H1 (cell line): ENCODE measurements at places on chromosomes 16 and 17. TPM values are rescaled to one million over a fixed set of nuclear protein-coding genes. Genes with fewer than 3 reads are reported as not detected.
A peak's percentile ranks its signal among the peaks of the same experiment; 100 is the strongest.

Gene TEDC2
- total RNA-seq: 54.2 and 54.6 TPM in 2 replicates

Gene RSAD1
- 31.3 and 33.5 TPM in 2 replicates for total RNA-seq

Gene HBQ1
- 1.4 and 2.9 TPM in 2 replicates for total RNA-seq

Gene ABCC6
- total RNA-seq: 1.3 and 1.8 TPM in 2 replicates

Gene KPNB1
- 625 and 635 TPM in 2 replicates for total RNA-seq

Gene KRT39
- total RNA-seq: not detected in 2 replicates

Gene DNAI2
- total RNA-seq: 0.15 TPM in 1 of 2 replicates, not detected in the other

Gene USB1
- 65.4 and 72.9 TPM in 2 replicates for total RNA-seq

GRCh38 chr17:68533887-68534694 is 21.9 kb downstream of the PRKAR1A start:
- H3K27ac ChIP-seq: no peak overlapping the region
- no peak overlapping the region for H3K4me3 ChIP-seq
- H3K4me1 ChIP-seq: no peaks in the 10 kb centered on the region
- DNase-seq: no peak
- peaks cover 22% of the 10 kb centered on the region for H3K36me3 ChIP-seq

DNA sequence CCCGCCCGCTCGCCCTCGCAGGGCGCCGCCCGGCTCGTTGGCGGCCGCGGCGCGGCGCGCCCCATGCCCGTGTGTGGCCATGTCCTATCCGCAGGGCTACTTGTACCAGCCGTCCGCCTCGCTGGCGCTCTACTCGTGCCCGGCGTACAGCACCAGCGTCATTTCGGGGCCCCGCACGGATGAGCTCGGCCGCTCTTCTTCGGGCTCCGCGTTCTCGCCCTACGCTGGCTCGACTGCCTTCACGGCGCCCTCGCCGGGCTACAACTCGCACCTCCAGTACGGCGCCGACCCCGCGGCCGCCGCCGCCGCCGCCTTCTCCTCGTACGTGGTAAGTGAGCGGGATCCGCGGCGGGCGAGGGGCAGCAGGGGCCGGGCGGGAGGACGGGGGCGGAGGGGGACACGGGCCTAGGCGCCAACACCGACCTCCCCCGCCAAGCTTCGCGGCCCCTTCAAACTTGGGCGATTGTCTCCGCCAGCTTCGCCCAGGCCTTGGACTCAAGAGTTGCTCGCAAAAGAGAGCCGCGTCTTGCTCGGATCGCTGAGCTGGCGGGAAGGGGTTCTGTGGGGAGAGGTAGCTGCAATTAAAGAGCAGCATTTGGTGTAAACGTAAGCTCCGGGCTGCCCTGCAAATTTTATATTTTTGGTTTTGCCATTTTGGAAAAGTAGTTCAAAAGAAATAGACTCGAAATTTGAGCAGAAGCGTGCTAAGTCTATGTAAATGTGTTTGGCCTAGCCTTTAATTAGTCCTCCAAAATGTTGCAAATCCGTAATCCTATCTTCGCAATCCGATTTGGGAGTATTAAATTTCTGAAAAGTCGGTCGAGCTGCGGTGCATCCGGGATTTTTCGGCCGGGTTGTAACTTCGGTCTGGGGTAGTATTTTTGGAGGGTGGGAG is 702 bp downstream of the IRX5 start:
- H3K4me1 ChIP-seq: peaks cover 9% of the 10 kb centered on the region
- peak overlapping the region; percentile 85 for H3K4me3 ChIP-seq
- peak; percentile 75 for DNase-seq
- no peaks in the 10 kb centered on the region for H3K36me3 ChIP-seq
- H3K27me3 ChIP-seq: peaks cover 37% of the 10 kb centered on the region

GRCh38 chr17:49931416-49932137 is 37.4 kb upstream of the DLX4 start:
- no peaks in the 10 kb centered on the region for H3K27me3 ChIP-seq
- H3K4me3 ChIP-seq: no peak overlapping the region
- DNase-seq: no peak

DNA sequence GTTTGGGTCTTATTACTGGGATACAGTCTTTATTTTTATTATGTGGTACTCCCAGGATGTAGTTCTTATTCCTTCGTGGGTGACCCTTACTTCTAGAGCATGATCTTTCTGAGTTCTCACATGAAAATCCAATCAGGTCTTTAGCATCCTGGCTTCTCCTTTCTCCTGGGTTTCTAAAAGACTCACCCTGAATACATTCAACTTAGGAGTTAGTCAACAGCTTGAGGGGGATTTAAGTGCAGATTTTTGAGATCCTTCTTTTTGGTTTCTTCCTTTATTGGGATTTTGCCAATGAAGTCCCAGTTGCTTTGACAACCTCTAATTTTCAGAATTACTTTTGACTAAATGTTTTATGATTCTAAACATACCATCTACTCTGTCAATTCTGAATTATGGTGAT is 68.2 kb downstream of the SIAH1 start:
- H3K27me3 ChIP-seq: no peaks in the 10 kb centered on the region
- H3K36me3 ChIP-seq: no peaks in the 10 kb centered on the region
- H3K4me3 ChIP-seq: no peak overlapping the region
- DNase-seq: no peak
- no peak overlapping the region for H3K27ac ChIP-seq

DNA sequence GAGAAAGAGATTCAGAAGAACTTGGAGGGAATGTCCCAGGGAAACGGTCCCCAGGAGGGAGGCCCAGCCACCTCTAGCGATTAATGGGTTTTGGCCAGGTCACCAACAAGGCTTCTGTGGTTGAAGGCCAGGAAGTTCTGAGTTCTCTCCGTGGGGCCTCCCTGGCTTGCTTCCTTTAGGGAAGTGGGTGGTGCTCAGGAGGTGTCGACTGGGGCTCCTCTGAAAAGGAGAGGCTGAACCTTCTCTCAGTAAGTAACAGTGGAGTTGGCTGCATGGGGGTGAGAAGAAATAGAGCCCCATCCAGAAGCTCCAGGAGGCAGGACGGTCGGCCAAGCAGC is 77.1 kb upstream of the GSE1 start:
- H3K4me1 ChIP-seq: 0 out of 2 replicates have a peak, but pooled peaks cover 3% of the 10 kb centered on the region
- no peaks in the 10 kb centered on the region for H3K27me3 ChIP-seq
- no peak overlapping the region for H3K27ac ChIP-seq
- no peaks in the 10 kb centered on the region for H3K36me3 ChIP-seq
- no peak for DNase-seq

- H3K27ac ChIP-seq: no peak overlapping the region
- no peak overlapping the region for H3K4me3 ChIP-seq
- peaks cover 14% of the 10 kb centered on the region for H3K4me1 ChIP-seq
- H3K27me3 ChIP-seq: peaks cover 25% of the 10 kb centered on the region
- DNase-seq: no peak
- H3K36me3 ChIP-seq: peaks cover 5% of the 10 kb centered on the region; the same call in 1 of the 2 replicates
These were observed 2.8 kb downstream of the WNK4 start for GRCh38 chr17:42783062-42783790.

GRCh38 chr17:76550712-76551615 is 11.1 kb downstream of the PRCD start:
- H3K36me3 ChIP-seq: no peaks in the 10 kb centered on the region
- H3K27ac ChIP-seq: no peak overlapping the region
- DNase-seq: no peak
- no peak overlapping the region for H3K4me3 ChIP-seq
- H3K4me1 ChIP-seq: peaks cover 18% of the 10 kb centered on the region
- H3K27me3 ChIP-seq: no peaks in the 10 kb centered on the region

- peaks cover 8% of the 10 kb centered on the region; the same call in 1 of the 2 replicates for H3K4me1 ChIP-seq
- H3K36me3 ChIP-seq: peaks cover 4% of the 10 kb centered on the region
- peaks cover 8% of the 10 kb centered on the region for H3K27me3 ChIP-seq
- DNase-seq: no peak
- H3K4me3 ChIP-seq: peak overlapping the region; percentile 94
- no peak overlapping the region for H3K27ac ChIP-seq
These were observed 387 bp downstream of the MSI2 start for GRCh38 chr17:57256708-57257112.

GRCh38 chr17:78409191-78409928 is 30.9 kb downstream of the PGS1 start:
- H3K4me1 ChIP-seq: peaks cover 18% of the 10 kb centered on the region
- H3K4me3 ChIP-seq: no peak overlapping the region
- H3K36me3 ChIP-seq: peaks cover 2% of the 10 kb centered on the region; the same call in 1 of the 2 replicates
- H3K27ac ChIP-seq: no peak overlapping the region

GRCh38 chr16:23742766-23743165 is 12.1 kb upstream of the CHP2 start:
- no peaks in the 10 kb centered on the region for H3K27me3 ChIP-seq
- H3K27ac ChIP-seq: no peak overlapping the region
- no peaks in the 10 kb centered on the region for H3K36me3 ChIP-seq
- no peak for DNase-seq
- H3K4me1 ChIP-seq: no peaks in the 10 kb centered on the region

DNA sequence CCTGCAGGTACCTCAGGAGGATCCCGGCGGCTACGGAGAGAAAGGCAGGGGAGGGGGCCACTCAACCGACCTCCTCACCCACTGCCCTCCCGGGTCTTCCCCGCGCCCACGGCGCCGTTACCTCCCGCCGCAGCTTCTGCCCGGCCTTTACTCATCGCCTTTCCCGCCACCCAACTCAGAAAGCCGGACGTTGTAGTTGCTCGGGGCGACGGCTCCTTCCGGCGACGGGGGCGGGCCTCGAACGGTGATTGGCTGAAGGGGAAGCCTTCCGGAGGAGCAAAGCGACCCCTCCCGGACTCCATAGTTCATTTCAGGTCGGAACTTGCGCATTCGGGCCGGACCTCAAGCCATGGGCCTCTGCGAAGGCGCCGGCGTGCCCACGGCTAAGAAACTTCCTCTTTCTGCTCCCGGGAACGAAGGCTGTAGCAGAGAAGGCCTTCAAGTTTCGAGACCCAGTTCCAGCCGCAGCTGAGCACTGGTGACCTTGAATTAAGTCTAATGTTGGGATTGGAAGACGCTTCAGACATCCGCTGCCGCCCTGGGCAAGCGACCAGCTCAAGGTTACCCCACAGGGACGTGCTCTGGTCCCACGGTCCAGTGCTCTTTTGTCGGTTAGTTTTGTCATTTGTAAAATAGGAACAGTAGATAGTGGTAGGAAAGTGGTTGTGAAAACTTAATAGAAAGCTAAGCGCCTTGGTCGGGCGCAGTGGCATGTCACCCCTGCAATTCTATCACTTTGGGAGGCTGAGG is at the start of gene PSMC3IP:
TSS of gene PSMC3IP (minus strand) at position 198 of the 750 bp plus-strand sequence. CDS start at position 155, 43 bp downstream.
- H3K27me3 ChIP-seq: no peaks in the 10 kb centered on the region
- peak within 1 kb of the TSS; percentile 80 for H3K4me3 ChIP-seq
- H3K36me3 ChIP-seq: peaks cover 34% of the 10 kb centered on the region
- peak; percentile 94 for DNase-seq

- no peaks in the 10 kb centered on the region for H3K4me1 ChIP-seq
- no peak overlapping the region for H3K4me3 ChIP-seq
- DNase-seq: no peak
- H3K27ac ChIP-seq: no peak overlapping the region
These were observed 70.0 kb upstream of the PMFBP1 start for GRCh38 chr16:72241930-72242329.

DNA sequence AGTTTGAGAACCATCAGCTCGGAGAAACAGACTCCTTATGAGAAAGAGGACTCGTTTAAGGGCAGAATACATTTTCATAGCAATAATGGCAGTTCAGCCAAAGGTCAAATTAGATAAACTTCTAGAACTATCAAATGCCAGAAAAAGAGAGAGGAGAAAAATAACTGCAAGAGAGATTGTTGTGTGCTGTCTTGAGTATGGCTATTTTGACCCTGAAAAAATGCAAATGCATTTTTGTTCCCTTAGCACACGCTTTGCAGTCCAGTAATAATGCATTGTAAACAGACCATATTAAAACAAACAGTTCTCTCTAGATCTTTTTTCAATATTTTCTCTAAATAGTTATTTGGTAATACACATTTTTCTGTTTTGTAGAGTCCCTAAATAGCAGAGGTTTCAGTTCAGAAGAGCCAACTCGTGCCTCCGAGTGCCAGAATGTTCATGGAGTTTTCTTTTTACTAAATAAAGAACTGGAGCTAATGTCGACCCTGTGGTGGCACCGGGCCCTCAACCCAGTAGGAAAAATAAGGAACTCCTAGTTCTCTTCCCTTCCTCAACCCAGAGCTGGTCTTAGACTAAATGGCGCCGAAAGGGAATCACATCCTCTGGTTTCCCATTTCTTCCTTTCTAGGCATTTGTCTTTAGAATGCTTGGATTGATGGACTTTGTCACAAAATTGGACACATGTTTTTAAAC is 298.0 kb downstream of the MAP2K4 start:
- DNase-seq: no peak
- H3K4me3 ChIP-seq: no peak overlapping the region

DNA sequence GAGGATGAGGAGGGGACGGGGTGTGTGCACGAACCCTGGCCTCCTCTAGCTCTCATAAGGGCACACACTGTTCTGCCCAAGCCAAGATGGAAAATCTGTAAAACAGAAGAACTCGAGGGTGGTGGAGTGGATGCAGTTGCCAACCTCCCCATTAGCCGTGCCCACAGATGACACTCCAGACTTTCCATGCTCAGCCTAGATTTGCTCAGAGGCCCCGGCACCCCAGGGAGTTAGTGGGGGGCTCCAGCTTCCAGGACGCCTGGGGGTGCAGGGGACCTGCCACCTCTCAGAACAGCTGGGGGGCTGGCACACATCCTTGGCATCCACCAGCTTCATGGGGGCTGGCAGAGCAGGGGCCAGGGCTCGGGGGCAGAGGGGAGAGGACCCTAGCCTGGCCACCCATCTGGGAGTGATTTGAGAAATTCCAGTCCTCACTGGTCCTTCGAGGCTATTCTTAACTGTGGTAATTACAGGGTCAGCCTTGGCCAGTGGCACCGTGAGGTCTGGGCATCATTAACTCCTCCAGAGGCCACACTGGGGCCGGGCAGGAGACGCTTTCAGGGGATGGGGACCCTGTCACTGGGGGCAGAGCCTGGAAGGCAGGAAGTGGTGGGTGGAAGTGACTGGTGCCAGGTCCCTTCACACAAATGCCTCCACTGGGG is 14.3 kb downstream of the VASN start:
- H3K4me3 ChIP-seq: no peak overlapping the region
- H3K4me1 ChIP-seq: no peaks in the 10 kb centered on the region
- H3K36me3 ChIP-seq: no peaks in the 10 kb centered on the region; the same call in 1 of the 2 replicates
- no peak for DNase-seq
- H3K27me3 ChIP-seq: no peaks in the 10 kb centered on the region

GRCh38 chr16:77468831-77469230 is 34.0 kb upstream of the ADAMTS18 start:
- H3K27me3 ChIP-seq: no peaks in the 10 kb centered on the region
- no peaks in the 10 kb centered on the region for H3K4me1 ChIP-seq
- no peak overlapping the region for H3K4me3 ChIP-seq
- no peak overlapping the region for H3K27ac ChIP-seq
- no peaks in the 10 kb centered on the region for H3K36me3 ChIP-seq

DNA sequence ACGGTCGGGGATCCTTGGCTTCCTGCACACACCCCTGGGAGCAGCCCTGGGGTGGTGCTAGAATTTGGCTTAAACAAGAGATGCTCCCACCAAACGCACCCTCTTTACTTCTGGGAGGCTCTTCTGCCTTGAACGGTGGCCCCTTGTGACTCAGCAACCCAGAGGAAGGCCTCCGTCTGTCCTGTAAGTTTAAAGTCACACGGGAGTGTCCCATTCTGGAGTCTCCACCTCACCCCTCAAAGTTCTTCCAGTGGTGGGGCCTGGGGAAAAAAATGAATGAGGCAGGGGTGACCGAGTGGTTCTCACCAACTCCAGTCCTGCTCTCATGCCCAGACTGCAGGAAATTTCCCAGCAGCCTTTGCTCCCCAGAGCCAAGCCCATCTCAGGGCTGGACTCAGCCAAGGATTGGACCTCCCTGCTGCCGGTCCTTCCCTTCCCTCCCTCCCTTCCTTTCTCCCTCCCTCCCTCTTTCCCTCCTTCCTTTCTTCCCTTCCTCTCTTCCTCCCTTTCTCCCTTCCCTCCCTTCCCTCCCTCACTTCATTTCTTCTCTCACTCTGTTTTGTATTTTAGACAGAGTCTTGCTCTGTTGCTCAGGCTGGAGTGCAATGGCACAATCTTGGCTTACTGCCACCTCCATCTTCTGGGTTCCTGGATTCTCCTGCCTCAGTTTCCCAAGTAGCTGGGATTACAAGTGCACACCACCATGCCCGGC is 11.4 kb downstream of the ITGAD start:
- H3K27me3 ChIP-seq: no peaks in the 10 kb centered on the region
- H3K27ac ChIP-seq: no peak overlapping the region
- DNase-seq: no peak
- no peaks in the 10 kb centered on the region for H3K36me3 ChIP-seq
- H3K4me1 ChIP-seq: no peaks in the 10 kb centered on the region
- H3K4me3 ChIP-seq: no peak overlapping the region
